AG04450 (cell line): ENCODE measurements at places on chromosomes 1 and 21.

DNA sequence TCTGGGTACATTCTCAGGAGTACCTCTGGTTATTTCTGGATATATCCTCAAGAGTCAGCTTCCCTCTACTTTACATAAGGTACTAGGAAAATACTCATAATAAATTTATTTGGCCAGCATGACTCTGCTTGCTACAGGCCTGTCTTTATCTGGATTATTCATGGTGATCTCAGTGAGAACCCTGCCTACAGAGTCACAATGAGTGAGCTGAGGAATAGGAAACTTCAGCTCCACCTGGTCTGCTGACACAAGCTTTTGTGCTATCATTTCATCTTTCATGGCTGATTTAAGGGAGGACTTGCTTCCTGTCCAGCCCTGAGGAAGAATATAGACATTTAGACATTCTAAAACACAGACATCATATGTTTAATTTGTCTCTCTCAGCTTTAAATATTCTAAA is 19.5 kb upstream of the SUCO start:
- DNase-seq, result no peak

DNA sequence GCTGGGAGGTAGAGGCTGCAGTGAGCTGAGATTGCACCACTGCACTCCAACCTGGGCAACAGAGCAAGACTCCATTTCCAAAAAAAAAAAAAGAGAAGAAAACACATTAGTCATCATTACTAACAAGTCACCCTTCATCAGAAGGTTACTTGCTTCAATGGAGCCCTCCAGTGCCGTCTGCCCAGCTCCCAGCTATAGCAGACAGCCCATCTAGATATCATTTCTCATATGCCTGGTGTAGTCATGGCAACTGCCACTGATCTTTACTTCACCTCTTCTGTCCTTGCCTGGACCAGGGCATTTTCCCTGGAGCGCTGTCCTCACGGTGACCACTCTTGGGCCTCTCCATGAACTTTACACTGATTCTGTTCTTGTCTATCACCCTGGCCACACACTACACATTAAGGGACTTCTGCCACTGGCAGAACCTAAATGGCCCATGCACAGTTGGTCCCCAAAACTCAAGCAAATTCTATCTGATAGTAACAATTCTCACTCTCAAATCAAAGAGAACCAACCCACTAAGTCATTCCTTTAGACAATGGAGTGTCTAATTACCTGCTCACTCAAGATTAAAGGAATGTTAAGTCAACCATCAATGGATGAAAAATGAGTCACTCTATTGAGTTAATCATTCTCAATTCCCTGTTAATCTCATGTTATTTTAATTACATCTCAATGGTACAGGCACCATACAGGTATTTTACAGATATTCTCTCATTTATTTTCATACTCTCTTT is 12.9 kb downstream of the GPA33 start:
- no peak for DNase-seq

GRCh38 chr1:41863718-41864117 is 55.0 kb downstream of the HIVEP3 start:
- no peak for DNase-seq

DNA sequence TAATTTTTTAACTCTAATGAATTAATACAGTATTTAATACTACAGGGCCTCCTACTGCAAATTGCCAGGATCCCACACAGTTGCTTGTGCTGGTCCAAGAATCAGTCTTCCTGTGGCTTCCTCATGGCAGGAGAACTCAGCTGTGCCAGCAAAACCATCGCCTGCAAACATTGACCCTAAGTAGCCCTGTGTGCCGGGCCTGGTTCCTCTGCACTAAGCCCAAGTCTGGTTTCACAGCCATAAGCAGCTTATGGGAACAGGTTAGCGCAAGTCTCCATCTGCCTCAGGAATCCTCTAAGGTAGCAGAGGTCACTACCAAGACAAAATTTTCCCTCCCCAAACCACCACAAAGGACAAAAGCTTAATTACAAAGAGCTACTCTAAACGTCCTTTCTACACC is 216.6 kb downstream of the PLA2G4A start:
- no peak for DNase-seq

DNA sequence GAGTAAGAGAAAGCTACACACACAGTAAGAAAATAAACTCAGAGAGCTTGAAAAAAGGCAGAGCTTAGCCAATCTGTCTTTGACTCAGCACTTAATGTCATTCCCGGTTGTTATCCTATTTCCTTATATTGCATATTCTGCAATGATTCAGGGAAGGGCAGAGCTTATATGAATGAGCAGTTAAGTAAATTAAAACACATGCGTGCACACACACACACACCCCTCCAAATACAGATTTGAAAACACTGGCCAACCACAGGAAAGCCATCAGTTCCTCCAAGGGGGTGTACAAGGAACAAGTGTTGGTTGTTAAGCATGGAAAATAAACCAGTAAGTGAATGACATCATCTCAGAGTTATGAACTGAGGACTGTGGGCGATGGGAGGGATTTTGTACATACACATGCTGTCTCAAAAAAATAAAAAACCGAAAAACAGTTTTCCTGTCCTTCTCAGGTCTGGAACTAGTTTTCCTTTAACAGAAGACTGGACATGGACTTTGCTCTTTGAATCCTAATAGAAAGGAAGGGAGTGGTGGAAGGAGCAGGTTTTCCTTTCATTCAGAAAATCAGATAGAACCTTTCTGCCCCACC is 1.0 kb downstream of the IQGAP3 start:
- DNase-seq, result peak; percentile 88

- no peak for DNase-seq
Observed at GRCh38 chr21:42289926-42290325, 25.3 kb downstream of the TFF3 start.

DNA sequence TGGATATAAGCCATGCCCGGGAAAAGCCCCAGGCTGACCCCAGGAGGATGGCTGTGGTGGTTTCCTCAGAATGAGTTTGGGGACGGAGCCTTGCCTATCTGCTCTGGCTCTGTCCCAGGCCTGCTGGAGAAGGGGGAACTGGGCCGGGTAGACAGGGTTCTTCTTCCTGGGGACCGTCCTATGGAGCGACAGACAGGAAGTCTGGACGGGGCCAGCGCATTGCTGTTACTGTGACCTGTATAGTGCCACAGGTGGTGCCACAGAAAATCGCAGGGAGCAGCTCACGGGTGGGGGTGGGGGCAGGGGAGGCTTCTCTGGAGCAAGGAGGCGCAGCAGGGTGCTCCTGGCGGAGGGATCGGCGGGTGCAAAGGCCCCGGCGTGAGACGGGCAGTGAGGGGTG is 36.4 kb downstream of the CFAP74 start:
- no peak for DNase-seq

GRCh38 chr1:20988943-20989342 is 187.8 kb downstream of the EIF4G3 start:
- DNase-seq, result no peak

GRCh38 chr1:232752365-232752764 is 52.9 kb upstream of the MAP10 start:
- no peak for DNase-seq

DNA sequence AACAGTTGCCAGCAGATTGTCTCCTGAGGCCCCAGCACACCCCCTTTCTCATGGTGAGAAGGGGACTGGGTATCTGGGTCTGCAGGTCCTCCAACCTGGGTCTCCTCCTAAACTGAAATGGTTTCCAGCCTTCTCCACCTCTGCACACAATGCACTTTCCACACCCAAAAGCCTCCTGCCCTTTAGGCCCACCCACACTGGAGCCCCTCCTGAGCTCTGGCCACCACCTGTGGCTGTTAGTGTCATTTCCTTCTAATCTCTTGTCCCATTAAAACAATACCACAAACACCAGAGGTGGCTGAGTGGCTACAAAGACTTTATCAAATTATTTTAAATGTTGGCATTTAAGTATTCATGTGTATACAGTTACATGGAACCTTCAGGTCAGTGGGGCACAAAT is 11.5 kb downstream of the GPR3 start:
- DNase-seq, result no peak

GRCh38 chr1:18738126-18738525 is 107.5 kb downstream of the PAX7 start:
- no peak for DNase-seq

DNA sequence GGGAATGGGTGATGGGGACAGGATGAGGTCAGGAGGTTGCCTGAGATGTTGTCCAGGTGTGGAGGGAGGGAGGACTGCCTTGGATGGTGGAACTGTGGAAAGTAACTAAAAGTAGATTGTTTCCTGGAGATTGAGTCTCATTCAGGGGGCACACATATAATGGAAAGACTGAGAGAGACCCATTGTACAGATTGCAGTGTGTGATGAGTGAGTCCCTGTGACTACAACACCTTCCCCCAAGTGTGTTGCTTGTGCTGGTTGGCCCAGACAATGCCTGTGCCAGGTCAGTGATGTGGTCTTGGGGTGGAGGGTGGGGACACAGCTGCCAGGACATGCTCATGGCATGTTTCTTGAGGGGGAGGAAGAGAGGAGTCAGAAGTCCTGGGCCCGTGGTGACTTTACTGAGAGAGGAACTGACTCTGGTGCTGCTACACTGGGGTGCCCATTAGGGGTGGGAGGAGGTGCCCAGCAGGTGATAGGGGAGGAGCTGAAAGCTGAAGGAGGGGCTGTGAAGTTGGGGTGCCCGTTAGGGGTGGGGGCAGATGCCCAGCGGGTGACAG is 5.2 kb downstream of the SNAP47 start:
- no peak for DNase-seq

DNA sequence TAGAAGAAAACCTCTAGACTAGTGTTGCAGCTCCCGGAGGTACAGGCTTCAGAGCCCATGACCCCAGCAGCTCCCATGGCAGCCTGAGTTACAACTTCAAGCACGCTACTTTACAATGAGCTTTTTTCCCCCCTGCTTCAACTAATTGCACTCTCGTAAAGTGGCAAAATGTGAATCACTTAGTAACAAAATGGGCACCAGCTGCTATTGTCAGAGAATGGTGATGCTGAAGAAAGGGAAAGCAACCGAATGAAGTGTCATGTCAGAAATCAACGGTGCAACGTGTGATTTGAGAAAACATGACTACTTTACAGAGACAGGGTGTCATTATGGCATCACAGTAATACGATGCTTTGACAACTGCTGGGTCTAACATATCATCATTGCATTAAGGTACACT is 40.5 kb downstream of the ESRRG start:
- no peak for DNase-seq

GRCh38 chr1:151047925-151048644 is 534 bp downstream of the C1orf56 start:
- no peak for DNase-seq

DNA sequence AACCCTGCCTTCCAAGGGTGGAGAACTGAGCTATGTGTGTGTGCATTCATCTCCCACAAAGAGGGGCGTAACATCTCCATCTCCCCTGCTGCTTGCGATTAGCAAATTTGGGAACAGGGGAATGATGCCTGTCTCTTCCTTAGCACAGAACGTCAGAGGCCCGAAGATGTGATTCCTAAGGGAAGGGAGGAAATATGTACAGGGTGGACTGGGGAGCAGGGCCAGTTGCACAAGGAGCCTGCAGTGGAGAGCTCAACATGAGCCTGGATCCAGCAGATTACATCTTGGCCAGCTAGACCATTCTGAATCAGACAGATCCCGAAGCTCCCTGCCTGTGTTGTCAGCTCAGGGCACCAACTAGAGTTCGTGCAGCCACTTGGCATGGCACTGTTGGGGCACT is 118.1 kb downstream of the NGF start:
- DNase-seq, result no peak

DNA sequence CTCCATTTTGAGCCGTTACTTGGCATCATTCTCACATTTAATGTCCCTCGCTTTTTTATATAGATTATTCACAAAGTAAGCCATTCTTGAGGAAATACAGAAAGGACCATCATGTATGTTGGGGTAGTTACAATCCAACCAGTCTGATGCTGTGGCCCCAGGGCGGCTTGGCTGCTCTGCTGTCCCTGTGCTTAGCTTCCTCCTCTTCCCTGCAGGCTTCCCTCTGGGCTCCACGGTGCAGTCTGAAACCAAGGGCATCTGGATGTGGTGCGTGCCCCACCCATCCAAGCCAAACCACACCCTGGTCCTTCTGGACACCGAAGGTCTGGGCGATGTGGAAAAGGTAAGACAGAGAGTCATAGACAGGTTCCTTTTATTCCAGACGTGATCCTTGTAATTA is 5.5 kb downstream of the GBP6 start:
- no peak for DNase-seq

DNA sequence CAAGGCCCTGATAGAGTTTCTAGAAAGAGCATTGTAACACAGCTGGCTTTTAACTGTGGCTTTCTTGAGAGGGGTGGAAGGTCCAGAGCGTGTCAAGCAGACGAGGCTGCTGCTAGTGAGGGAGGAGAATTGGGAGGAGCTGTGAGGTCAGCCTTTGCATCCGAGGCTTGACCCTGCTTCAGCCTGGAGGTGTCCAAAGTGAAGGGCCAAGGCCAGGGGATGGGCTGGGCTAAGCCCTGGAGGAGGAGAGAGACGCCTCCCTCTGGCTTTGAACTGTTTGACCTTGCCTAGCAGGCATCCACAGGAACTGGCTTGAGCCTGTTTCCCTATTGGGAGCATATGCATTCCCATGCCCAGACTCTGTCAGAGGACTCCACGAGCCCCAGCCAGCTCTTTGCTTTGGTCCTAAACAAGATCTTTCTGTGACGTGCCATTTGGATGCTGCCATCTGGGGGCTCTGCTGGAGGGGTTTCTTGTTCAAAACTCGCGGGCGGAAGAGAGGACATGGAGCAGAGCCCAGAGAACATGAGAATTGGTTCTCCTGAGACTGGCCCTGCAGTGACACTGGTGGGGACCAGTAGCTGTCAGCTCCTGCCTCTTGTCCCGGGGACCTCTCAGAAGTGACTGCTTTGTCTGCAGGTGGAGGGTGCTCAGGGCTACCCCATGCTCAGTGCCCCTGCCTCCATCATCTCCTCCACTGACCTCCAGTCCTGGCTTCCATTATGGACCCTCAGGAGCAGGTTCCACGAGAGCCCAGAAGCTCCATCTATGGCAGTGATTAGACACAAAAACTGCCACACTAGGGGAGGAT is 5.5 kb downstream of the ACTRT2 start:
- no peak for DNase-seq

- no peak for DNase-seq
Observed at GRCh38 chr1:64010316-64010715, 193.1 kb upstream of the UBE2U start.

GRCh38 chr1:54695221-54695620 is 20.4 kb upstream of the TTC4 start:
- no peak for DNase-seq

DNA sequence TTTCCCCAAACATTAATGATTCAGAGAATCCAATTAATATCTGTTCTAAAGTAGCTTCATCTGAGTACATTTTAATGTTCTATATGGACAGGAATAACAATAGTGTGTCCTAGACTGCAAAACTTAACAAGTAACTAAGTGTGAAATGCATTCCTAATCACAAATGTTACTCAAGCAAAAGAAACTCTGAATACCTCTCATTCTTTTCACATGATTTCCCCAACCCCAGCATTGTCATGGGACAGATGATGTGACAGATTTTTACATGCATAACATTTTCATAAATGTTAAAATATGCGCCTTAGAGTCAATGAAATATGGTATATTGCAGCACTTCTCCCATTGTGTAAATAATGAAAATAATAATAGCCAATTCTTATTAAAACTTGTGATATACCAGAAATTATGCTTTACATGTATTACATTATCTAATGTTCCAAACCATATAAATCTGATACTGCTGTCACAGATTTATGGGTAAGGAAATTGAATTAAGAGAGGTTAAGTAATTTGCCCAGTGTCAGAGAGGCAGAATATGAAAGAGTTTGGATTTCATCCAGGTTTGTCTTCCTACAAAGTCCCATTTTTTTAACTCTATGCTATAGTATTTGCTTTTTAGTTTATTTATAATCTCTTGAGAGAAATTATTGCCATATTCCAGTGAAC is 269.4 kb downstream of the LRRC7 start:
- no peak for DNase-seq
